SW 1271 (cell line): ENCODE measurements at places on chromosomes 16 and 17.

DNA sequence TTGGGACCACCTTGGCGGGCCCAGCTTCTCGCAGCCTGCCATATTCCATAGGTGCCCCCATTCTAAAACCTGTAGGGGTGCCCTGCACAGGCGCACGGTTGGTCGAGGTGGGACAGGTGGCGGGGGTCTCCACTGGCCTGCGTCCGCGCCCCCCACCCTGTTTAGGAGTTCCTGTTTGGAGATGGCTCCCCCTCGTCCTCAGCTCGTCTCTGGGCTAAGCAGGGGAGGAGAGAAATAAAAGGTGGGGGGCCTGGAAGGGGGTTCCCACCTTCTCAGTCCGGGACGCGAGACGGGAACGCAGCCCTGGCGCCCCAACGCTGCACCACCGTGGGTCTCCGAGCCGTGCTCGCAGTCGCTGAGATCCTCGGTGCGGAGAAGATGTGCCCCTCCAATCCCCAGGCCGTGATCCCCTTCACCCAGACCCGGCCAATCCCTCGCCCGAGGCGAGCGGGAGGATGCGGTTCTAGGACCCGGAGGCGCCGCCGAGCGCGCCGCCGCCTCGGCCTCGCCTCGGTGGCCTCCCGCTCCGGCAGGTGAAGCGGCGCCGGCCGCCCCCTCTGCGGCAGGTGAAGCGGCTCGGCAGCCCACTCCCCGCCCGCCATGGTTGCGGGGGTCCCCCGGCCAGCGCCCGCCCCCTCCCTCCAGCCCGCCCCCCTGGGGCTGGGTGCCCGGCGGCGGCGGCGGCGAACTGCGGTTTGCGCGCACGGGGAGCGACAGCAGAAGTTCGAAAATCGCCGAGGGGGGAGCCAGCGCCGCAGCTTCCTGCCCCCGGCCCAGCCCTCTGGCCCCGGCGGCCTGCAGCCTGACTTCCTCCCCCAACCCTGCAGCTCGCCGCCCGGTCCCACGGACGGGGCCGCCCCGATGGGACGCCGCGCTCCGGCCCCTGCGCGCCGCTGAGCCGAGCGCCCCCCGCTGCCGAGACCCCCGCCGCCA, at the start of gene FMNL1:
FMNL1 (plus strand) TSS at position 805 of the 933 bp plus-strand sequence. CDS start 240 bp downstream, outside the sequence.
- DNase-seq = no peak

DNA sequence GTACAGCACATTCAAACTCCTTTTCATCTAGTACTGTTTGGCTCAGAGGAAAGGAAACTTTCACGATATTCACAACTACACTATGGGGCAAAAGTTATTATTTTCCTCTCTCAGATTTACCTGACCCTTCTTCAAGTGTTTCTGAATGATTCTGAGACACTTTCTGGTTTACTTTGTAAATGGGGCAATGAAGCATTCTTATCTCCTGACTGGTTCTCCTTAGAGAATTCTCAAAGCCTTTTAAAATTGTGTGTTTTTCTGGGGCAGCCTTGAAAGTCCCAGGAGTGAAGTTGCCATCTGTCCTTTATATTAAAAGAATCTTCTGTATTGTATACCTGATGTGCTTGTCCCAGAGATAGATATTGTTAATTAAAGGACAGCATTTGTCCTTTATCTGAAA, 264.9 kb downstream of the FTO start:
- no peak for DNase-seq

- DNase-seq = no peak
Measured at GRCh38 chr17:73546770-73547536, 97.3 kb downstream of the SDK2 start.

DNA sequence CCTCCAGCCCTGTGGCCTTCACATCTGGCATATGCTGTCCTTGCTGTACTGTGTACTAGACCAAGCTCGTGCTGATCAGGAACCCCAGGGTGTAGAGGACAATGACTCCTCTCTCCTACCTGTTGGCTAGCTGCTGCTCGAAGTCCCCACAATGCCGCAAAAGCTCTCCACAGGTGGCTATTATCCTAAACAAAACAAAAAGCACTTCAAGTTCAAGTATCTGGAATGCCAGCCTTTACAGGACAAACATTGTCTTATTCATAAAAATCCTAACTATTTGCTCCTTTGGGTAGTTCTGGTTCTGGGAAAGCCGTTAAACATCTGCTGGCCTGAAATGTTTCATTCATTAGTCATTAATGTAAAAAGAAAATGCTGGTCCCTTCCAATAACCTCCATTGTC, 42.8 kb downstream of the COG7 start:
- no peak for DNase-seq

DNA sequence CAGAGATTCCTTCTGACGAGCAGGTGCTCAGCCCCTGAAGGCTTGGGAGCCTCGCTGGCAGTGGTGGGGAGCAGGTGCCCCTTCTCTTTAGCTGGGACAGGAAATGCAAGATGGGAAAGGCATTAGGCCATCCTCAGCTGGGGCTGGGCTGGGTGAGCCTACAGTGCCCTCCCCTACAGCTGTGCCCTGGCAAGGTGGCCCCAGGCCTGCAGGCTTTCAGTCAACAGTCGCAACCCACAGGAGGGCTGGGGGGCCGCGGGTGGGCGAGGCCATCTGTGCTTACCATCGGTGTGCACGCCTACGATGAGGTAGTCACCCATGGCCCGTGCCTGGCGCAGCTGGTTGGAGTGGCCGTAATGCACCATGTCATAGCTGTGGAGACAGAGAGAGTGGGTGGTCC, 2.0 kb downstream of the PCYT2 start:
- DNase-seq = no peak

GRCh38 chr17:5557485-5557884, 26.8 kb downstream of the NLRP1 start:
- no peak for DNase-seq

GRCh38 chr16:82136956-82137821, 32.8 kb downstream of the MPHOSPH6 start:
- DNase-seq = no peak

- DNase-seq = no peak
Measured at GRCh38 chr16:30551781-30552180, 6.4 kb downstream of the ZNF764 start.

DNA sequence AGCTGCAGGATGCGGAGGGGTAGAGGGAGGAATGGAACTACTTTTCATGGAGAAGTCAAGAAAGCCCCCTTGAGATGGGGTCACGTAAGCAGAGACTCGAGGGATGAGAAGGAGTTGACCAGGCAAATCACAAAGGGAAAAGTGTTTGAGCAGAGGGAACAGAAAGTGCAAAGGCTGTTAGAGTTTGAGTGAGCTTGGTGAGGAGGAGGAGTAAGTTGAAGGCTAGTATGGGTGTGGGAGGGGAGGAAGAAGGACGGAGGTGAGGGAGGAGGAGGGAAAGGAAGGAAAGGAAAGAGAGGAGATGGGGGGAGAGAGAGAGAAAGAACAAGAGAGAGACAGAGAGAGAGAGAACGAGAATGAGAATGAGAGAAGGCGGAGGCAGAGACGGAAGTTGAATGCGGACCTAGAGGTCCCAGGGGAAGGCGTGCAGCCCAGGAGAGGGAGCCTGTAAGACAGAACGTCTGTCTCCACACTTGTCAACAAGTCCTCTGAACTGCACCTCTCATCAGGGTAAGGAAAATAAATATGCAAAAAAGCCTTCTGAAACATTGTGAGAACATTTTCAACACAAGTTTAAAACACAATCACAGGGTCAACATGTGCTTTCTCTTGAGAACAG, 279.8 kb upstream of the EEF2KMT start:
- DNase-seq = no peak

DNA sequence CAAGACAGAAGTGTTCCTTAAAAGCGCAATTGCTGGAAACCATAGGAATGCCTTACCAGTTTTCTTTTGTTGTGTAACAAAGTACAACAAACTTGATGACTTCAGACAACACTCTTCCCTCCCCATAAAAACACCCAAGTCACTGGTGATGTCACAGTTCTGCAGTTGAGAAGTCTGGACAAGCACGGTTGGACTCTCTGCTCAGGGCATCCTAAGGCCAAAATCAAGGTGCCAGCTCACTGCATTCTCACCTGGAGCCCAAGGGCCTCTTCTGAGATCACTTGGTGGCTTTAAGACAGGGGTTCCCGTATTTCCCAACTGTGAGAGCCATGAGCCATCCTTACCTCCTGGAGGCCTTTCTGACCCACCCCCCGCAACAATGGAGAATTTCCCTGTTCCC, 45.6 kb upstream of the MEAK7 start:
- no peak for DNase-seq

GRCh38 chr17:37025847-37026530, 77.2 kb downstream of the AATF start:
- no peak for DNase-seq

GRCh38 chr17:10149573-10150399, 48.6 kb downstream of the GAS7 start:
- peak; percentile 77 for DNase-seq

DNA sequence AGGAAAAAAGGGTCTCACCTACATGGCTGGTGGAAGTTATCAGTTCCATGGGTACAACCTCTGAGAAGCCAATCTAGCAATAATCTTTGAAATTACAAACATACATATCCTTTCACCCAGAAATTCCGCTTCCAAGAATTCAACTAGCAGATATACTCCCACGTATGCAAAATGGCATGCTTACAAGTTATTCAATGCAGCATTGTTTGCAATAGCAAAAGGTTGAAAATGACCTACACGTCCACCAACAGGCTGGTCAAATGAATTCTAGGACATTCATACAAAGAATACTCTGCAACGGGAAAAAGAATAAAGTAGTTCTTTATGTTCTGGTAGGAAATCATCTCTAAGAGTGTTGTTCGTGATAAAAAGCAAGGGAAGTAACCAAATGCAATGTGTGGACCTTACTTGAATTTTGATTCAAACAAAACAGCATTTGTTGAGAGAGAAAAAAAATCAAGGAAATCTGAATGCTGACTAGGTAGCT, 63.7 kb upstream of the NLK start:
- DNase-seq = no peak

DNA sequence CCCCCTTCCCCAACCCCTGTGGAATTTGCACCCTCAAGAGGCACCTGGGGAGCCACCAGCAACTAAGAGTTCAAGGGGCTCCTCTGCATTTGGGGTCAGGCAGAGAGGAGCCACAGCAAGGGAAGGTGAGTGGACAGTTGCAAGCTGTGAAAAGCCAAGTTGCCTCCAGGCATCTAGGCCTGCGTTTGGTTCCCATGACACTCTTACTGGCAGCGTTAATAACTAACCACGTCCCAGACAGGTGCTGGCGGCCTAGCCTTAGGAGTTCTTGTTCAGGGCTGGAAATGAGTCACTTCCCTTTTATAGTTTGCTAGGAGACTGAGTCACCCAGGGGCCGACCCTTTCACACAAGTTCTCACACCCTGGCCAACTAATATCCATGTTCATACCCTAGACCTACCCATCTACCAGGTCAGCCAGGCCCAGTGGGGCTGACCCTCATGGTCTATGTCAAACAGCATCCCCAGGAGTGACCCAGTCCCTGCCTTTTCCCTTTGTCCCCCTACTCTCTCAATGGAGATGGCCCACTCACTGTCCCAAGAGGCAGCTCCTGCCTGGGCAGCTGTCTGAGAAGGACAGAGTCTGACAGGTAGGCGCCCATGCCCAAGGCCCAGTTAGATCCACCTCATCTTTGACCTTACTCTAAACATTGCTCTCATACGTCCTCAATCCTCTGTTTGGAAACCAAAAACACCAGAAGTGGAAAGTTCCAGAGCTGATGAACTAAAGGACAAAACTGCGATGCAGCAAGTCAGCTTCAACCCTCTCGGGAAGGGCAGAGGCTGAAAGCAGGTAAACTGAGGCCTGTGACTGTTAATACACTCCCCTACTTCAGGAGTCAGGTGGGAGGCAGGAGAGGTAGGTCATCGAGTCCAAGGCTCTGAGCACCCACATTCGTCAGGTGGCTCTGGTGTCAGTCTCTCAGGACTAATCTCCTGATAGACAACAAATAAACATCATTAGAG, 300.6 kb downstream of the SOX9 start:
- DNase-seq = peak; percentile 99

GRCh38 chr17:34542700-34543336, 36.6 kb upstream of the TMEM132E start:
- no peak for DNase-seq

DNA sequence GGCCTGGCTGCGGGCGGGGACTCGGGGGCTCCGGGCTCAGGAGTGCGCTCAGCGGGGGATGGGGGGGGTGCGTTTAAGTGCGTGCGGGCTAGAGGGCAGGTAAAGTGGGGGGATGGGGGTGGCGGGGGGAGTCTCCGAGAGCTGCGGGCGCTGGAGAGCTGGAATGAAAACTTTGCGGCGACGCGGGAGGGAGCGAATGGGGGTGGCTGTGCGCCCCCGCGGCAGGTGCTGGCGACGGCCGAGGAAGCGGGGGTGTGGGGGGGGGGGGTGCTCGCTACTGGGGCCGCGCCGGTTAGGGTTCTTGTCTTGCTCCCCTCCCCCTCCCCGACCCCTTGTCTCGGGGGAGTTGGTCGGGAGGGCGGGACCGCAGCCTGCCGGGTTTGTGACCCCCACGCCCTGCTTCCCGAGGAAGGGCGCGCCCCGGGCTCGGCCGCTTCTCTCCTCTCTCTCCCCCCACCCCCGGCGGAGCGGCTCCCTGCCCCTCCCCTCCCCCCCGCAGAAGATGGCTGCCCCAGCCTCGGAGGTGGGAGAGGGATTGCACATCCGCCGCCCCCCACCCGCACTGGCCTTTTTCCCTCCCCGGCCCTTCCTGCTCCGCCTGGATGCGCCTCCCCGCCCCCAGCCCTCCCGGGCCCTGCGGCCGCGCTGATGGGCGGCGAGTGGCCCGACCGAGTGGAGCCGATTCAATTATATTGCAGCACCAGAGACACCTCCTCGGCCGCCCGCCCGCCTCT, 649 bp downstream of the GSE1 start:
- no peak for DNase-seq

- no peak for DNase-seq
Measured at GRCh38 chr16:81424771-81425170, 19.8 kb upstream of the CMIP start.

GRCh38 chr17:49292901-49293300, 62.3 kb upstream of the PHOSPHO1 start:
- DNase-seq = no peak

GRCh38 chr17:36918211-36918691, 19.0 kb upstream of the LHX1 start:
- no peak for DNase-seq

DNA sequence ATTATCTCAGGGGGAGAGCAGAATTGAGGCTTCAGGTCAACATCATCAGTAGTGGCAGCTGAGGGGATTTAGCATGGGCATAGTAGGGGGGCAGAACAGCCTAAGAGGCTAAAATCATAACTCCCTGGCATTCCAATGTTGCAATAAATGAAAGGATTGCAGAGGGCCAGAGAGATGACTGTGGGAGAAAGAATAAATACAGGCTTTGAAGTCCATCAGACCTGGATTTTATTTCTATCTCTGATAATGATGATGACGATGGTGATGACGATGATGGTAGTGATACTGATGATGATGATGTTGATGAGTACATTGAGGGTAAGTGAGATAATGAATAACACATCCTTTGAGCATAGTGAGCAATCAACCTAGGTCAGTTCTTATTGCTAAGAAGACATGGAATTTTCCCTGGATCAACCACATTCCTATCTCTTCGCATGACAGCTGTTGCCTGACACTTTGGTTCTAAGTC, 107.4 kb upstream of the CDH11 start:
- DNase-seq = no peak

GRCh38 chr17:72409405-72410002, 288.7 kb downstream of the SOX9 start:
- no peak for DNase-seq
